ENCODE measurements at places on chromosomes 7 and 10.
A peak's percentile ranks its signal among the peaks of the same experiment; 100 is the strongest.

- no peak for DNase-seq
Observed at GRCh38 chr10:89926736-89927135, 225.3 kb downstream of the KIF20B start.

GRCh38 chr10:6171881-6172695 is 30.6 kb upstream of the PFKFB3 start:
- DNase-seq, result peak; percentile 84

DNA sequence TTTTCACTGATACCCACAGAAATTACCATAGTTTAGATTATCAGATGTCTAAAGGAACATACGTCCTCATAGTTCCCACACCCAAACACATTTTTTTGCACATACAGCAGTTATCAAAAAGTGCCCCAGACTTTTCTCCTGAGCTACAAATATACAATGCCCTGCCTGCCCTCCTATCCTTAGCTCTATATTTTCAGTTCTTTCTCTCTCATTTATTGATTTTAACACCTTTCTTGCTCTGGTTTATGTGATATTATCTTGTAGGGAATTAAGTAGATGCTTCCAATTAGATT is 25.1 kb upstream of the SGMS1 start:
- DNase-seq, result no peak

DNA sequence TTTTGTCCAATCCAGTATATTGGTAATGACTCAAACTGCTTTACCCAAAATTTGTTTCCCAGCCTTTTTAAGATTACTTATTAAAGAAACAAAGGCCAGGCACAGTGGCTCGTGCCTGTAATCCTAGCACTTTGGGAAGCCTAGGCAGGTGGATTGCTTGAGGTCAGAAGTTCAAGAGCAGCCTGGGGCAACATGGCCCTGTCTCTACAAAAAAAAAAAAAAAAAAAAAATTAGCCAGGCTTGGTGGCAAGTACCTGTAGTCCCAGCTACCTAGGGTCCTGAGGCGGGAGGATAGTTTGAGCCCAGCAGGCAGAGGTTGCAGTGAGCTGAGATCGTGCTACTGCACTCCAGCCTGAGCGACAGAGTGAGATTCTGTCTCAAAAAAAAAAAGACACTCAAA is 7.0 kb upstream of the ARHGAP12 start:
- DNase-seq, result no peak

DNA sequence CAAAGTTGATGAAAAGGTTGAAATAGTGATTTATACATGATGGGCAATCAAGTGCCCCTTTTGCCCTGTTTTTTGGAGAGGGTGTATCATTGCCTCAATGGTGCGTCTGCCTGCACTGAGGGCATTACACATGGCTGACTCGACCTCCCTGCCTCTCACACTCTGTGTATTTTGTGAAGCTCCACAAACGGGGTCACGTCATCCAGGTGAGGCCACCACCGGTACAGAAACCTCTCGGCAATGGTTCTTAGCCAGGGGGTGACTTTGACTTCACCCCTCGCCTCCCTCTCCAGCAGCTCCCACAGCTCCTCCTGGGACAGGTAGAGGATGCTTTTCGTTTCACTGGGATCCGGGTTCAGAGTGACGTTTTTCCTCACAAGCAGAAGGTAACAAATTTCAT is 6.3 kb downstream of the IDI2 start:
- no peak for DNase-seq

- DNase-seq, result no peak
Observed at GRCh38 chr7:96774358-96774757, 64.7 kb upstream of the SEM1 start.

DNA sequence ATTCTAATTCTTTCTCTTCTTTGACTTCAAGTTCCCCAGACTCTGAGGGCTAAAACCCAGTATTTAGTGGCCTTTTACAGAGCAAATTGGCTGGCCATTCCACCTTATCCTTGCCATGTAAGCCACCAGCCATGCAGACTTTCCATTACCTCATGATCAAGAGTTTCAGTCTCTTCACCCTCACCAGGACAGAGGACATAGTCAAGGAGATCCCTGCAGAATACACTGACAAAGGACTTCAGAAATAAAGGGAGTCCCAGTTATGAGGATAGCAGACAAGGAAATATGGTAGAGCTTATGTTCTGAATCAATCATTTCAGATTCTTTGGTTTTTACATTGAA is 1080.4 kb upstream of the C7orf33 start:
- no peak for DNase-seq

DNA sequence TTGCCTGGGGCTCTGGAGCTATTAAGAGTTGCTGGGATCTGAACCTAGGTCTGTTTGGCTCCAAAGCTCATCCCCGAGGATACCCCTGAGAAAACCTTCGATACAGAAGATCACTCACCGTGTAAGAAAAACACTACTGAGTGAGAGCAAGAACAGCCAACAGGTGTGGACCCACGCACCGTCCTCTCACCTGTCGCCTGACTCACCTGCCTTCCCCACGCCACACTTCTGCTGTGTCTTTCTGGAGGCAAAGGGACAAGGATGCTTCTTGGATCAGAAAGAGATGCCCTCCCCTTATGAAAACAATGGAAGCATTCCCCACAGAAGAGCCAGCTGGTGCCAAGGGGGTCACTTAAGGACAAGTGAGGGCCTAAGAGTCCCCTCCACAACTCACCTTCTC is 46.7 kb downstream of the COL13A1 start:
- DNase-seq, result no peak
